ENCODE measurements at places on chromosomes 11 and 22.

GRCh38 chr22:27240298-27241075 is 561.1 kb downstream of the MN1 start:
- no peaks in the 10 kb centered on the region for H3K27me3 ChIP-seq
- H3K36me3 ChIP-seq: no peaks in the 10 kb centered on the region
- DNase-seq: no peak
- H3K4me3 ChIP-seq: no peak overlapping the region

DNA sequence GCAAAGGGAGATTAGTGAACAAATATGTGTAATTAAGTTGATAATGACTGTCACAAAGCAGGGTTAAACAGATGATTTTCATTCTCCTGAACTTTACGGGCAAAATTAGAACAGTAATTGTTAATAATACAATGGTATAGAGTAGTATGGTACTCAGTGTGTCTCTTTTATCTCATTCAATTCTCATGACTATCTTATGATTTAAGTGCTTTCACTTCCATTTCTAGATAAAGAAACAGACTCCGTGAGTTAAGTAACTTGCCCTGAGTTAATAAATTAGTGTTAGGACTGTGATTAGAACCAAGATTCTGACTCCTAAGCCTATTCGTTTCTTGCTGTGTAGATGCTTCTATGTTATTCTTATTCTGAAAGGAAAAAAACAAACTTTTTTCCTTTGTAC is 22.0 kb downstream of the PIH1D2 start:
- H3K4me1 ChIP-seq: peaks cover 5% of the 10 kb centered on the region
- no peak overlapping the region for H3K4me3 ChIP-seq
- H3K36me3 ChIP-seq: peaks cover 53% of the 10 kb centered on the region
- DNase-seq: no peak
- no peak overlapping the region for H3K27ac ChIP-seq
- no peaks in the 10 kb centered on the region for H3K27me3 ChIP-seq

DNA sequence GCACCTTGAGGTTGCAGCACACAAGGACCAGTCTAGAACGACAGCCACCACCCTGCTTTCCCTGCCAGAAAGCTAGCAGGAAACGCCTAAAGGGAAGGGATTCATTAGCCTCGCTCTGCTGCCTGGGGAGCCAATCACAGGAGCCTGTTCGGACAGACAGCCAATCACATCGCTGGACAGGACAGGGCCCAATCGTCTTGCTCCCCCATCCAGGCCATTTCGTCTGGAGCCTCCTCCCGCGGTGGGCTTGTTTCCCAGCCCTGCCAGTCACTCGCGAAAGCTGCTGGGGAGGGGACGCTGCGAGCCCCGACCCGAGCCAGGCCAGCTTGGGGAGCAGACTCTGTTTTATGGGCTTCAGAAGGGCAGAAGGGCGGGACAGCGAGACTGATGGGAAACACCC is 79.8 kb upstream of the NCAM1 start:
- peaks cover 32% of the 10 kb centered on the region for H3K4me1 ChIP-seq
- peaks cover 2% of the 10 kb centered on the region for H3K36me3 ChIP-seq
- H3K4me3 ChIP-seq: no peak overlapping the region
- peak overlapping the region; percentile 73 for H3K27ac ChIP-seq
- DNase-seq: no peak

DNA sequence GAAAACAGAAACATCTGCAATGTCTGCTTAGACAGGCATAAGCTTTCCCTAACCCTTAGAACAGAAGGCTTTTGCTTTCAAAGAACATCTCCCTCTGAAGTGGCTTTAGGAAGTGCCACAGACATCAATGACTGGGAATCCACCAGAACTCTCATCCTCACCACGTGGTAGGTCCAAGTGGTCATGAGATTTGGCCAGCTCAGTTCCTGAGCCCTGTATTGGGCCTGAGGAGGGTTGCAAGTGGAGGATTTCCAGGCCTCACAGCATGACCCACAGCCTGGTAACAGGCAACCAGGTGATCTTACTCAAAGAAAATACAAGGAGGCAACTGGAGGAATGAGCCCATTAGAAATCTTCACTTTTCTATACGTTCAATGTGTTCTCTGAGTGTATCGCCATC is 1.6 kb downstream of the CASP1 start:
- peak overlapping the region; percentile 97 for H3K27ac ChIP-seq
- no peaks in the 10 kb centered on the region for H3K27me3 ChIP-seq
- peak overlapping the region; percentile 98 for H3K4me3 ChIP-seq
- H3K4me1 ChIP-seq: peaks cover 30% of the 10 kb centered on the region
- DNase-seq: no peak

DNA sequence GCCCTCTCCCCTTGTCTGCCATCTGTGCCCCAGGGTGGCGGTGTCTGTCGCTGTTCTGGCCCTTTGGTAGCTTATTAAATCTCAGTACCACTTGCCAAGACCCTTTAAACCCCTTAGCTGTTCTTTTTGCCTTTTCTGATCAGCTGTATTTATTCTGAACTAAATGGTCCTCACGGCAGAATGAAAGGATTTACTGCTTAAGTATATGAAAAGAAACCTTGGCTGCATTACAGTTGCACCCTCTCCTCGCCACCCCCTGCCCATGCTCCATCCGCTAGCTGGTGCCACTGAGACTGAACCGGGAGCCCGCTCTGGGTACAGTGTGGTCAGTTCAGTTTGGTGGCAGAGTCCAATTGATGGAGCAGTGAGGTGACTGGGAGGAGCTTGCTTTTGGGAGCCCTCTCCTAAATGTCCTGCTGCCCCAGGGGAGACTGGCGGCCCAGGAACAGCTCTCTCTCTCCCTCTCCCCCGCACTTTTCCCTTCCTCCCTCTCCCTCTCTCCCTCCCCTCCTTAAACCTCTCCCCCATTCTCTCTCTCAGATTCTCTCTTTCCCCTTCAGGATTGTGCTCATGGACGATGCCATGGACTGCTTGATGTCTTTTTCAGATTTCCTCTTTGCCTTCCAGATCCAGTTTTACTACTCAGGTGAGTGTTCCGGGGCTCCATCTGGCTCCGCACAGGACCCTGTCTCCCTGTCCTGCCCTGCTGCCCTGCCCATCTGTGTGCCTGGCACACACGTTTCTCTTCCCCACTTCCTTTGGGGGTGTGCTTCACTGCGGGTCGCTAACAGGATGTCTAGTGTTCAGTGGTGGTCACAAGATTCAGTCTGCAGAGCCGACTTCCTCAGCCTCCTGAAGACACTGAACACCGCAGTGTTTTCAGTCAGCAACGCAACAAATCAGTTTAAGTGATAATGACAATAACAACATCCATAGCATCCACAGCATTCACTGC is 21.8 kb downstream of the ARFGAP2 start:
- H3K27me3 ChIP-seq: no peaks in the 10 kb centered on the region
- H3K27ac ChIP-seq: peak overlapping the region; percentile 92
- H3K4me1 ChIP-seq: peaks cover 32% of the 10 kb centered on the region
- H3K36me3 ChIP-seq: no peaks in the 10 kb centered on the region
- DNase-seq: peak; percentile 62

GRCh38 chr11:66225066-66225465 is 43.4 kb upstream of the RAB1B start:
- peaks cover 18% of the 10 kb centered on the region for H3K4me1 ChIP-seq
- no peak overlapping the region for H3K4me3 ChIP-seq
- H3K27me3 ChIP-seq: no peaks in the 10 kb centered on the region
- DNase-seq: no peak
- H3K36me3 ChIP-seq: peaks cover 8% of the 10 kb centered on the region

- peaks cover 4% of the 10 kb centered on the region for H3K36me3 ChIP-seq
- no peaks in the 10 kb centered on the region for H3K4me1 ChIP-seq
- no peak overlapping the region for H3K27ac ChIP-seq
- H3K4me3 ChIP-seq: no peak overlapping the region
- no peak for DNase-seq
- no peaks in the 10 kb centered on the region for H3K27me3 ChIP-seq
Measured at GRCh38 chr22:47111626-47112581, 349.5 kb downstream of the TBC1D22A start.

DNA sequence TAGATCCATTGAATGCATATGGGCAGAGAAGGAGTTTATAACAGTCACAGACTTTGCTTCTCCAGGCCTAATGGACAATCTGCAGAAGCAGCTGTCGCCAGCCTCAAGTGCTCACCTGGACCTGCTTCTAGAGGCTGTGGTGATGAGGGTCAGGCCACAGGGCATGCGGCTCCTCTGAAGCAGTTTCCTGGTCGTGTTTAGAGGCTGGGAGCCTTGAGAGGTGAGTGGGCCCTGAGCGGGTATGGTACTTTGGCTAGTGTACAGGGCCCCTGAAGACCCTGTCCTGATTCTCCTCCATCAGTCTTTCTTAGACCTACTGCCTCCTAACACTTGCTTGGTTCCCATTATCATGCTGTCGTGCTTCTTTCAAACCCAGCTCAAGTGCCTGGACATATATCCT is 41.2 kb downstream of the NXPE2 start:
- DNase-seq: no peak
- H3K36me3 ChIP-seq: no peaks in the 10 kb centered on the region
- H3K4me1 ChIP-seq: no peaks in the 10 kb centered on the region
- no peak overlapping the region for H3K27ac ChIP-seq

DNA sequence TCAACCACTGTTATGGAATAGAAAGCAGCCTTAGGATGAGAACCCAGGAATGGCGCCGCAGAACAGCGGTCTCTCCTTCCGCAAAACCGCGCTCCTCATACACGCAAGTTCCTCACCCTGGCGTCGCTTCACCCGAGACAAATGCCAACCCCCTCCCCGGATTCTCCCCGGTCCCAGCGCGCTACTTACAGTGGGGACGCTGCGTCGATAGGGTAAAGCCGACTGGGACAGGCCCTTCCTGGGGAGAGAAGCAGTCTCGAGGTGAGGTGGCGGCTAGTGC is 287 bp downstream of the RPS13 start:
- H3K27ac ChIP-seq: peak overlapping the region; percentile 98
- peaks cover 25% of the 10 kb centered on the region for H3K4me1 ChIP-seq
- no peak for DNase-seq
- peaks cover 27% of the 10 kb centered on the region for H3K36me3 ChIP-seq
- H3K4me3 ChIP-seq: peak overlapping the region; percentile 97

- H3K36me3 ChIP-seq: no peaks in the 10 kb centered on the region
- H3K4me1 ChIP-seq: no peaks in the 10 kb centered on the region
- H3K4me3 ChIP-seq: no peak overlapping the region
- DNase-seq: no peak
- H3K27me3 ChIP-seq: no peaks in the 10 kb centered on the region
Measured at GRCh38 chr11:37612146-37612545, 1014.1 kb upstream of the RAG2 start.

GRCh38 chr11:29184939-29185890 is 831.6 kb downstream of the KCNA4 start:
- no peak overlapping the region for H3K27ac ChIP-seq
- no peaks in the 10 kb centered on the region for H3K27me3 ChIP-seq
- no peak overlapping the region for H3K4me3 ChIP-seq
- H3K36me3 ChIP-seq: no peaks in the 10 kb centered on the region
- no peaks in the 10 kb centered on the region for H3K4me1 ChIP-seq

GRCh38 chr11:123560006-123560405 is 94.4 kb downstream of the SCN3B start:
- DNase-seq: peak; percentile 48
- no peaks in the 10 kb centered on the region for H3K27me3 ChIP-seq
- peaks cover 14% of the 10 kb centered on the region for H3K4me1 ChIP-seq
- H3K36me3 ChIP-seq: peaks cover 1% of the 10 kb centered on the region
- peak overlapping the region; percentile 54 for H3K27ac ChIP-seq

DNA sequence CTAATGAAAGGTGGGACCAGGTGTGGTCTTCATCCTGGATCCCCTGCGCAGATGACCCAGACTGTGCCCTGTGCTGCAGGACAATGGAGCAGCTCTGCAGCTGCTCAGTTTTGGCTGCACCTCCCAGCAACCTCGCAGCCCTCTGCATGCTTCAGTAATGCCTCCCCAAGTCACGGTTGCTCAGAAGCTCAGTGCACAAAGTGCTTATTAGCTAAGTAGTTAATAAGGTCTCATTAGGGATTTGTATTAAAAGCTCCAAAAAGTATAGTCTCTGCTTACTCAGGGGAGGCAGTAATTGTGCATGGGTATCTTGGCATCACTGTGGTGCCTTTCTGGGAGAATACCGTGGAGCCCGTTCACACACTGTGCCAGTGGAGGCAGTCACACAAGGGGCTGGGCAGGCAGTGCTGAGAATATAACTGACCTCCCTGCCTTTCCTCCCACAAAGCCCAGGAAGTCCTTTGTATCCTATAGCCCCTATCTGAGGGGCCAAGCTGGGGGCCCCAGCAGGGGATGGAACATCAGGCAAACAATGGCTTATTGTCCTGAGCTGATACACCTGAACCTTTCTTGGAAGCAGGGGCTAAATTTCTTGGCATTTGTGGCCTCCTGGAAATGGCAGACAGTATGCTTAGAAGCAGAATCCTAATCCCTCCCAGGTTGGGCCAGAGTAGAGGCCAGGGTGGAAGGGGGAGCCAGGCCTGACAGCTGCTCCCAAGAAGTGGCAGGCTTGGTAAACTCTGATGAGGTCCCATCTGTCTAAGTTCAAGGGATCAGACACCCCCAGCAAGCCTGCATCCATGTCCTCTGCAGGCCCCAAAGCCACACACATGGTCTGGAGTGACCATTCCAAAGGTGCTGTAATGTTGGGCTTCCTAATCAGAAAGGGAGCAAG is 125.5 kb upstream of the PARVA start:
- H3K4me1 ChIP-seq: no peaks in the 10 kb centered on the region
- peaks cover 2% of the 10 kb centered on the region for H3K36me3 ChIP-seq
- no peak for DNase-seq
- no peak overlapping the region for H3K27ac ChIP-seq

GRCh38 chr11:12674936-12675696 is 895 bp downstream of the TEAD1 start:
- H3K4me3 ChIP-seq: peak overlapping the region; percentile 40
- H3K36me3 ChIP-seq: no peaks in the 10 kb centered on the region
- peak; percentile 37 for DNase-seq

GRCh38 chr22:38313384-38313955 is 3.8 kb downstream of the CSNK1E start:
- H3K27me3 ChIP-seq: no peaks in the 10 kb centered on the region
- H3K4me3 ChIP-seq: peak overlapping the region; percentile 90
- peaks cover 1% of the 10 kb centered on the region for H3K36me3 ChIP-seq
- peak overlapping the region; percentile 80 for H3K27ac ChIP-seq

- H3K4me1 ChIP-seq: no peaks in the 10 kb centered on the region
- H3K27me3 ChIP-seq: peaks cover 8% of the 10 kb centered on the region
- H3K4me3 ChIP-seq: no peak overlapping the region
- no peak for DNase-seq
- H3K36me3 ChIP-seq: no peaks in the 10 kb centered on the region
- no peak overlapping the region for H3K27ac ChIP-seq
Measured at GRCh38 chr11:12404436-12404835, 27.1 kb downstream of the PARVA start.

GRCh38 chr22:45865561-45866125 is 111.3 kb downstream of the WNT7B start:
- no peak for DNase-seq
- H3K27me3 ChIP-seq: peaks cover 59% of the 10 kb centered on the region
- no peak overlapping the region for H3K4me3 ChIP-seq
- H3K27ac ChIP-seq: no peak overlapping the region
- H3K36me3 ChIP-seq: no peaks in the 10 kb centered on the region

- no peak overlapping the region for H3K4me3 ChIP-seq
- no peak for DNase-seq
- H3K27ac ChIP-seq: no peak overlapping the region
- H3K36me3 ChIP-seq: no peaks in the 10 kb centered on the region
- H3K4me1 ChIP-seq: no peaks in the 10 kb centered on the region
Measured at GRCh38 chr11:5364214-5364613, 12.9 kb downstream of the OR51B6 start.

GRCh38 chr11:70397336-70397982 is 870 bp upstream of the CTTN start:
- peak; percentile 37 for DNase-seq
- peaks cover 2% of the 10 kb centered on the region for H3K36me3 ChIP-seq
- H3K4me1 ChIP-seq: peaks cover 14% of the 10 kb centered on the region
- H3K27ac ChIP-seq: peak overlapping the region; percentile 67
- H3K27me3 ChIP-seq: peaks cover 86% of the 10 kb centered on the region
